ENCODE measurements at places on chromosomes 3 and 15.
A peak's percentile ranks its signal among the peaks of the same experiment; 100 is the strongest.

DNA sequence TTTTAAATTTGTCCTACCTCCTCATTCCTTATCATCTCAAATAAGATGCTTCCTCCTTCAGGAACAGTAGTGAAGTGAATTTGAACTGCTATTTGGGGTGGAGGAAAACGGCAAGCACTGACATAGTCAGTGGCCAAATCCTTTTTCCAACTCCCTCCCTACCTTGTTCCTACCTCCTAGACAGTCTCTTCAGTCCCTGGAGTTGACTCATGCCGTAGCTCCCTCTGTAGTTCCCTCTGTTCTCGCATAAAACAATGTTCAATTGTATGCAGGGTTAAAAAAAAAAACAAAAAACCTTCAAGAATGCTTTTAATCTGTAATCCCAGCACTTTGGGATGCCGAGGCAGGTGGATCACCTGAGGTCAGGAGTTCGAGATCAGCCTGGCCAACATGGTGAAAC, 1.4 kb downstream of the UBR1 start:
- peak; percentile 40 for DNase-seq

DNA sequence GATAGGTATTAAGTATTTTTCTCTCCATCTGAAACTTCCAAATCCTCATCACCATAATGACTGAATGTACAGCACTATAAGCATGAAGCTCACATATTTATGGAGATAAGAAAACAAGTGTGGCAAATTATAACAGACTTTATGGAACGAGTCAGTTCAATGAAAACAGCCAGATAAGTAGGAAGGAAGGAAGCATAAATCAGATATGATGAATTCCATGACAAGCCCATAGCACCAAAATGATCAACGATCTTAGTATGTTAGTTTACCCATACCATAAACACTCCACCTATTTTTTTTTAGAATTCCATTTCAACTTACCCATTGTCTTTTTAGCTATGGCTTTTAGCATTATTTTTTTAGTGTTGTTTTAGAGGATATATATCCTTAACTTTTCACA, 169.5 kb downstream of the TNIK start:
- DNase-seq, result no peak

- DNase-seq, result no peak
Measured at GRCh38 chr3:16394639-16395038, 118.9 kb downstream of the RFTN1 start.

DNA sequence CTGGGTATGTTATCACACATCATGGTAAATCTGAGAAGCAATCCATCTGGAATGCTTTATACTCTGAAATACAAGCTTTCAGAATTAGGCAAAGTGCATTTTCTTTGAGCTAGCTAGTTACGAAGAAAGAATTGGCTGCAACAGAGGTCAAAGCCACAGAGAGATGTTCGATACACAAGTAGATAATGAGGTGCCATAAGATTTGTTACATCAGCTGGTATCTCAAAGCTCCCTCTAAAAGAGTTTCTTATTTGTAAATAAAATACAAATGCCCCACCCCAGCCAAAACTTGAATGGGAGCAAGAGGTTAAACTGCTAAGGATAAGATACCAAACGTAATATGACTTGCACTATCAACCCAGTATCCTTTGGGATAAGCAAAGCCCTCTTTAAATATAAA, 84.0 kb upstream of the SLCO3A1 start:
- no peak for DNase-seq

GRCh38 chr3:146026547-146026946, 134.4 kb downstream of the PLOD2 start:
- no peak for DNase-seq

GRCh38 chr3:8673083-8673737, 28.6 kb upstream of the SSUH2 start:
- DNase-seq, result no peak

GRCh38 chr15:31016446-31016915, 25.1 kb upstream of the MTMR10 start:
- DNase-seq, result no peak

GRCh38 chr15:85840079-85840801, 45.5 kb upstream of the KLHL25 start:
- DNase-seq, result peak; percentile 86

- no peak for DNase-seq
Measured at GRCh38 chr3:195095035-195095703, 175.8 kb downstream of the XXYLT1 start.

DNA sequence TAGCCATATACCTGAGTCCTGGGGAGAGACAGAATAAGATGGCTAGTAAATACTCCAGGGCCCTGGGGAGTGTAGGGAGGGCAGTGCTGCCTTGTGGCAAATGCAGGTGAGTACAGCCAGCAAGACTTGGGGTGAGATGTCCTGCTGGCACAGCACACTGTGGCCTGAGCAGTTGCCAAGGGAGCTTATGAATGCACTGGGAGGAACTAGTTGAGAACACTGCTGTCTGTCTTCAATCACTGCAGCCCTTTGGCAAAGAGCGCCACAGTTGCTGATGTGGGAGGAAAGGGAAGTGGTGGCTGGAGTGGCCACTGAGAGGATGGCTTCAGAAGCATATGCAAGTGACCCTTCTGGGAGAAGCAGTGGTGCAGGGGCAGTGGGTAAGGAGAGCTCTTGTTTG, 264.6 kb downstream of the RORA start:
- peak; percentile 6 for DNase-seq

GRCh38 chr3:120161902-120162301, 67.7 kb upstream of the GSK3B start:
- peak; percentile 32 for DNase-seq

DNA sequence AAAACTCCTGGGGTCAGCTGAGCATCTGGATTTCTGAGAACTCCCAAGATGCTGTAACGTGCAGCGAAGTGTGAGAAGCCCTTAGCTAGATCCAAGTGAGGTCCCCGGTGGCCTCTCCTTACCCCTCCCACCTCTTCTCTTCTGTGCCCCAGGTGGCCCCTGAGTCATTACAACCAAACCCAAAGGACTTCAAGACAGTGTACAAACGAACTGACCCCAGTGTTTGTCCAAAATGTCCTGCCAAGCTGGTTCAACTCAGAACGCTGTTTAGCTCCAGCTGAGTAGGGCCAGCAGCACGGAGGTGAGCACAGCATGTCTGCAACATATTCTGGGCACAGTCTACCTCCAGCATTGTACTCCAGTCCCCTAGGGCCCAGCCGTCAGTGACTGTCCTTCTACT, 73.9 kb upstream of the OXTR start:
- no peak for DNase-seq

- DNase-seq, result no peak
Measured at GRCh38 chr3:142501004-142501926, 53.4 kb upstream of the XRN1 start.

DNA sequence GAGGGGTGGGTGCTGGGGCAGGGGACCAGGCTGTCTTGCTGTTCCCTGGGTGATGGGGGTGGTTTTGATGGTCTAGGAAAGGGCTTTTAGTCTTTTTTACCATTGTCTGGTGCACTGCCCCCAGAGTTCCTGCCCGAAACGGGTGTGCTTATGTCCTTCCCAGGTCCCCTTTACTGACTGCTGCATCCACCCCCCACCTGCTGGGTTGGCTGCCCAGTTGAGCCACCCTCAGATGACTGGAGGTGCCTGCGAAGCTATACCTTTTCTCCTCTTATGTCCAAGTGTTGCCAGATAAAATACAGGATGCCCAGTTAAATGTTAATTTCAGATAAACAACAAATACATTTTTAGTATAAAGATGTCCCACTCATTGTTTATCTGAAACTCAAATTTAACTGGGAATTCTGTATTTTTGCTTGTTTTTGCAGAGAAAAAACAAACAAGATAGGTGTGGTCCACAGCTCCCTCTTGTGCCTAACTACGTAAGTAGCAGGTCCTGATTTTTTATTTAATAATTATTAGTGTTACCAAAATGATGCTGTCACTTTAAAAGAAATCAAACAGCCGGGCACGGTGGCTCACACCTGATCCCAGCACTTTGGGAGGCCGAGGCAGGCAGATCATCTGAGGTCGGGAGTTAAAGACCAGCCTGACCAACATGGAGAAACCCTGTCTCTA, 6.1 kb upstream of the RPP14 start:
- DNase-seq, result peak; percentile 23

GRCh38 chr15:27268923-27269322, 297.9 kb downstream of the GABRG3 start:
- DNase-seq, result no peak
